Stimulated activated CD4-positive, alpha-beta T cell treated with anti-CD3 and anti-CD28 coated beads, TNF-alpha, amount 100 ng/mL, for 48 hours (primary cell): ENCODE measurements at places on chromosomes 1 and 21.

- DNase-seq, result no peak
These were observed 353.2 kb downstream of the PTBP2 start for GRCh38 chr1:97074771-97075170.

DNA sequence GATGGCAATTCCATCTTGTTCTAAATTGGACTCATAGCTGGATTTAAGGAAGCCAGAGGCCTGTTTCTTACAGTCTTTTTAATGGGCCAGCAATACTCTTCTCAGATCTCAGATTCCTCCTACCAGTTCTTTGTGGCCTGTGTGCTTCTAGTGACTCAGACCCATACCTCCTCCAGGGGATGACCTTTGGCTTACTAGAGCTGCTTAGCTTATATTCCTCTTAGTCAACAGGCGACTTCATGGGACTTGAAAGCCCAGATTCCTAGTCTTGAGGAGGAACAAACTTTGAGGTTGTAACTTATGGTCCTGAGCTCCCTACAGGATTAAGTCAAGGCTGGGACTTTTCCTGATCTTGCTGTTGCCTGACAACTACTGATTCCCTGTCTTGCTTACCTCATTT lies 12.4 kb upstream of the PAPPA2 start:
- DNase-seq, result no peak

DNA sequence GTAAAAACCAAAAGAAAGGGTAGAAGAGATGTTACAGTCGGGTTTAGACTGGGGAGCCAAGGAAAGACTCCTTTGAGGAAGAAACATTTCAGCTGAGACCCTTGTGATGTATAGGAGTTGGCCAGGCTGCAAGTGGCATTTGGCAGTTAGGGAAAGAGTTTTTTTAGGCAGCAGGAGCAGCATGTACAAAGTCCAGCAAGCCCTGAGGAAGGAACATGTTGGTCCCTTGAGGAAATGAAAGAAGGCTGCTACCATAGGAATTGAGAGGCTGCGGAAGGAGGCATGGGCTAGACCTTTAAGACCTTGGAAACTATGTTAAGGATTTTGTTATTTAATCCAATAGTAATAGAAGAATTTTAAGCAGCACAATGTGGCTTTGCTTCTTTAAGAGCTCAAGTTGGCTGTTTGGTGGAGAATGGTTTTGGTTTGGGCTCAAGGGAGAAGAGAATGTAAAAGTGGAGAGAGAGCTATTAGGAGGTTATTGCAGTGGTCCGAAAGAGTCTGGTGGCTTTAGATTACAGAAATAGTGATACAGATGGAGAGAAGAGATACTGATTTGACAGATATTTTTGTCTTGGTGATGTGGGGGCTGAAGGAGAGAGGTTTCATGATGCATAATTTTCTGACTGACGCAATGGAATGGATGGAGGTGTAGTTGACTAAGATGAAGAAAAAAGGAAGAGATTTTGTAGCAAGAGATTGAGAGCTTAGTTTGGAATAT lies 26.6 kb downstream of the SMAP2 start:
- no peak for DNase-seq

- DNase-seq, result no peak
These were observed 708 bp downstream of the CDA start for GRCh38 chr1:20589331-20590278.

GRCh38 chr1:155698382-155699038 lies 9.6 kb downstream of the DAP3 start:
- DNase-seq, result no peak

- no peak for DNase-seq
These were observed 24.7 kb downstream of the ACKR1 start for GRCh38 chr1:159229260-159229885.

DNA sequence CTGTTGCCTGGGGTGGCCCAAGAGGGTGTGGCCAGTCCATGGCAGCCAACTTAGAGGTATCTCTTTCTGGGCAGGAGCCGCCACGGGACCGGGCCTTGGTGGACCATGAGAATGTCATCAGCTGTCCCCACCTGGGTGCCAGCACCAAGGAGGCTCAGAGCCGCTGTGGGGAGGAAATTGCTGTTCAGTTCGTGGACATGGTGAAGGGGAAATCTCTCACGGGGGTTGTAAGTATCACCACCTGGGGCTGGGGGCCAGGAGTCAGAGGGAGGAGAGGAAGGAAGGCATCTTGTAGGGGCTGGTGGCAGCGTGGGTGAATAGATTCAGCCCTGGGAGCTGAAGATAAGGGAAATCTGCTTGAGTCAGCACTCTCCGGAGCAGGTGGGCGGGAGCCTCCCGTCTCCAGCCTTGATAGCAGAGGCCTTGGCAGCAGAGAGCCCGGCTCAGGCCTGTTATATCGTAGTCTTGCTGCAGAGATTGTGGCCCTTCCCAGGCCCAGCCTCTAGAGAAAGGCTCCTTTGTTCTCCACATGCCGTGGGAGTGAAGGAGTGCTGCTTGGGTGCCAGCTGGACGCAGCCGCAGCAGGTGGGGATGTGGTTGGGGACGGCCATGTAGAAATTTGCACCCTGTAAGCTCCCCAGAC lies 25.4 kb downstream of the PHGDH start:
- no peak for DNase-seq

GRCh38 chr1:6911974-6912373 lies 126.7 kb downstream of the CAMTA1 start:
- DNase-seq, result no peak

DNA sequence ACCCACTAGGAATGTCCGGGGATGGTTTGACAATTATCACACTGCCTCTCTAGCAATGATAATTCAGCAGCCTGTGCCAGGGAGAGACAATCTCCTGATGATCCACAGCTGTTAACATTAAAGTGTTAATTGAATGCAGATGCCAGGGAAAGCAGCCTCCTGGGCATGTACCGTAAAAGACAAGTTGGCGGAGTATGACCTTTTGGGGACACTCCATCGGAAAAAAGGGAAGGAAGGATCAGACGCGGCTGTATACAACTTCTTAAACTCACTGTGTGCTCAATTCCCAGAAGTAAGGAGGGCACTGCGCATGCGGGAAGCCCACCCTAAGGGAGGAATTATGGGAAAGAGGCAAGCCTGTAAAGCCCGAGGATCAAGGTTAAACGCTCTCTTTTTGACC lies 62.6 kb downstream of the MAP3K7CL start:
- DNase-seq, result no peak

DNA sequence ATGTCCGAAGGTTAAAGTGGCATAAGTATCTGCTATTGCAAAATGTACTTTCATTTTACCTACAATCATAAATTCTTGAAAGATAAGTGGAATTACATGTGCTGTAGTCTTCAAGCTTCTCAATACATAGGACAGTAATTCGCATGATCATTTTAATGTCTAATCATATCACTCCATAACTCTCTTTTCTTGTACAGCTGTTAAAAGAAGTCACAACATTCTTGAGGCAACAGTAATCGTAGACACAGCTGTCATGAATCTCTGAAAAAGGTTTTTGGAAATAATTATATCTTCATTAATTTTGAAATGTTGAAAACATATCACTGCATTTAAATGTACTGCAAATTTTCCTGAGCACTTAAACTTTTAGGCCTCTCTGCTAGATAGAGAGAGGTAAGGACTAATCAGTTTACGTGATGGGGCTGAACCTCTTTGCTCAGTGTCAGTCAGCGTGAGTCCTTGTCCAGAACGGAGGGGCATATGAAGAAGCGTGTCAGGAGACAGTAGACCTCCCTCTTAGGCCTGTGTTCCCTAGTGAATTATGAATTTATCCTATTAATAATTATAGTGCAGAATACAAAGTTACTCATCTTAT lies 133.4 kb downstream of the NEK7 start:
- no peak for DNase-seq

DNA sequence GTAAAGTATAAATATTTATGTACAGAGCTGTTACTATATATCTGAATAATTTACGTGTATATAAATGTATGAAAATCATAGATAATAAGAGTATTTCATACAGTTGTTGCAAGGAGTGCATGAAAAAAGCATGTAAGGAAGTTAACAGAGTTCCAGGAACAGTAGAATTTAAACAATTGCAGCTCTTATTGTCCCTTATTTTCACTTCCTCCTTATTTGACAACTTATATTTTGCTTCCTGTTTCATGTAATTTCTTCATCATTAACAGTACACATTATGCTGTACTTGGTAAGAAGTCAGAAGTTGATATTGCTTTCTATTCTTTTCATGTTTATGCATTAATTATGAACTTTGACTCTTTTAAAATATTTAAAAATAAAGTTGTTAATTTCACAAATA lies 681.5 kb downstream of the LRRIQ3 start:
- no peak for DNase-seq

DNA sequence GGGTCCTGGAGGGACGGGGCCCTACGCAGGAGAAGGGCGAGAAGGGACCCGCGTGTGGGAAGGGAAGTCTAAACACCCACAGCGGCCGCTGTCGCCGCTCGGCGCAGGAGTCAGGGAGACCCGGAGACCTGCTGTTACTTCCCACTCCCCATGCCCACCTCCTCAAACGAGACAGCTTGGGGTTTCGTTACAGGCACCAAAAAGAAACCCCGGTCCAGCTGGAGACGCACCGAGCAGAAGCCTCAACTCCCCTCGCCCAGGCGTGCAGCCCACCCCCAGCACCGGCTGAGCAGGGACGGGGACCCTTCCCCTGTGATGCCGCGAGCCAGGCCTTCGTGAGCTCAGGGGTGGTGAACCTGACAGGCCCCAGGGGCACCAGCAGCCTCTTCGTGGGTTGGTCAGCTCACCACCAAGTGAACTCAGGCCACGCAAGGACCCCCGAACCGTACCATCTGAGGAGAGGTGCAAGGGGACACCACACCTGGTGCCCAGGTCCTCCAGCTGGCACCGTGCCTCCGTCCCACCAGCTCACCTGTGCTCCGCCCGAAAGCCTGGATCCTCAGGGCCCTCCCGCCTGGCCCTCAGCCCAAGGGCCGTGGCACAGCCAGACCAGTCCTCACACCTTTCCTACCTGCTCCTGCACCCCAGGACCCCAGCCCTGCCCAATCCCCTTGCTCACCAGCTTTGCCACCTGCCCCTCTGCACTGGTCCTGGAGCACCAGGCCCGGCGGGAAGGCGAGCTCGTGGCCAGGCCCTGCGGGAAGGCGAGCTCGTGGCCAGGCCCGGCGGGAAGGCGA lies 5.0 kb downstream of the SDF4 start:
- DNase-seq, result no peak

DNA sequence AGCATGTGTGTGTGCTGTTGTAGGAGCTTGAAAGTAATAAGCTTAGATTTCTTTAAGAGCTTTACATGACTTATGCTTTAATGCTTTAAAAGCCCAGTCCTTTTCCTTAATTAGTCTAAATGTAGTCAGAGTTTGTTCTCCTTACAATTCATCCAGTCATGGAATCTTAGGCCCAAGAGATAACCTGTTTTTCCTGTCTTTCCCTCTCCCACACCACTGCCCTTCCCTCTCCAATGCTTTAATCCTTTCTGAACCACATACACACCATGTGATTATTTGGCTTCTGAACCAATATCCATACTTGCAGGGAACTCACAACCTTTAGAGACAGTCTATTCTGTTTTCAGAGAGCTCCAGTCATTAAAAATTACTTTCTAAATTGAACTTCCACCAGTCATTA lies 37.6 kb downstream of the ALG6 start:
- no peak for DNase-seq

DNA sequence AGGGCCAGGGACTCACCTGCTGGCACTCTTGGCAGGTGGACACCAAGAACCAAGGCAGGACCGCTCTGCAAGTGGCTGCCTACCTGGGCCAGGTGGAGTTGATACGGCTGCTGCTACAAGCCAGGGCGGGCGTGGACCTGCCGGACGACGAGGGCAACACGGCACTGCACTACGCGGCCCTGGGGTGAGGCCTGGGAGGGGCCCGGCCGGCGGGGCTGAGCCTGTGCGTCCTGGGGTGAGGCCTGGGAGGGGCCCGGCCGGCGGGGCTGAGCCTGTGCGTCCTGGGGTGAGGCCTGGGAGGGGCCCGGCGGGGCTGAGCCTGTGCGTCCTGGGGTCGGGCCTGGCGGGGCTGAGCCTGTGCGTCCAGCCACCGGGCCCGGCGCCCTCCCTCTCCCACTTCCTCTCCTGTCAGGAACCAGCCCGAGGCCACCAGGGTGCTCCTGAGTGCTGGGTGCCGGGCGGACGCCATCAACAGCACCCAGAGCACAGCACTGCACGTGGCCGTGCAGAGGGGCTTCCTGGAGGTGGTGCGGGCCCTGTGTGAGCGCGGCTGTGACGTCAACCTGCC lies 4.6 kb upstream of the MMP23B start:
- DNase-seq, result no peak

- no peak for DNase-seq
These were observed 21.9 kb upstream of the NEK2 start for GRCh38 chr1:211697356-211697755.

DNA sequence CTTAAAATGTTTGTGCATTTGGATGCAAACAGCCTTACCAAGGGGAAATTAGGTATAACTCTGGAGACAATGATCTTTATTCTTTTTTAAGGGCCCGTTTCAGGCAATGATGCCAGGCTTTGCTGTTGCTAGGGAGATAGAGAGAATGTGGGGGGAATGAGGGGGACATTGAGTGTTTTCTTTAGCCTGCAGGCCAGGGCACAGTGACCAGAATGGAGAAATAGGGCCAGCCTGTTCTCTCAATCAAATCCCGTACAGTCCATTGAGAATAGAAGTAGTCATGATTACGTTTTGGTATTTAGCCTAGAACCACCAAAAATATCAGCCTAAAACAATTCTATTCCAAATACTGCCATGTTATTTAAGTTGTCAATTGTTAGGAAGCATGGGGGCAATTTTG lies 49.0 kb downstream of the RGS7 start:
- no peak for DNase-seq

DNA sequence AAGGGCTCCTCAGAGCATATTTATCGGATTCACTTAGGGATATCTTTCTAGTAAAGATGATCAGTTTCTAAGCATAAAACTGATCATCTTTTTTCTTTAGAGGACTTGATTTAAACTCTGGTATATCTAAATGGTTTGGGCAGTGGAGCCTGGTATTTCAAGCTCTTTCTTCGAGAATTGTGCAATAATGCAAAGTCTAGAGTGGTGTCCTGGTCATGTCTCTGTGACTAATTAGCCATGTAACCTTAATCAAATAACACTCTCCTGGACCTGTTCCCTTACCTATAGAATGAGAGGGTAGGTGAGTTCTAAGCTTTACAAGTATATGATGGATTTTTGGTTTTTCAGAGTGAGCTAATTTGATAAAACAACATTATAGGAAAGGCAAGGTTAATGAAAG lies 225.2 kb downstream of the RPS6KC1 start:
- no peak for DNase-seq

GRCh38 chr1:226349801-226350518 lies 41.0 kb upstream of the LIN9 start:
- DNase-seq, result no peak

GRCh38 chr1:87334351-87335174 lies 5.9 kb downstream of the LMO4 start:
- DNase-seq, result no peak

GRCh38 chr1:172288581-172288980 lies 131.9 kb upstream of the C1orf105 start:
- DNase-seq, result no peak

DNA sequence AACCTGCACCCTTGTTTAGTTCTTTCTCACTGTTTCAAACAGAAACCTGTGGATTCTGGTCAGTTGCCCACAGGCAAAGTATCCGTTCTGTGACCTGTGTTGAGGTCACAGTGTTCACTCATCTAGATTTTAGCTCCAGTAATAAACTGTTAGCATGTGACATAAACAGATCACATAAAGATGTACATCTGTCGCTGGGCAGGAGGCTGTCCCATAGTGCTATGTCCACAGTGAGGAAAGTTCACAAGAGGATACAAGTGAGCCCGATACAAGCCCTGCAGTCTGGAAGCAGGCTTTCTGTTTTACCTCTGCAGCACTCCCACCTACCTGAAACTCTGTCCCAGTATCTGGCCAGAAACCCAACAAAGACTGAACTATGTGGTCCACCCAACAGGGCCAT lies 28.4 kb downstream of the LMX1A start:
- no peak for DNase-seq
